ENCODE measurements at places on chromosomes 1 and 21. TPM values are rescaled to one million over a fixed set of nuclear protein-coding genes. Genes with fewer than 3 reads are reported as not detected.

Gene GNG4
- 0.52 TPM for total RNA-seq

Gene CLDN19
- not detected for total RNA-seq

Gene TAF13
- 97.8 TPM for total RNA-seq

Gene HEYL
- total RNA-seq, result 0.15 TPM

Gene S100A14
- total RNA-seq, result not detected

Gene SFN
- total RNA-seq, result not detected

Gene CD34
- total RNA-seq, result 0.59 TPM

Gene CFHR2
- total RNA-seq, result not detected
